COR-L47 (cell line): ENCODE measurements at places on chromosomes 7 and 10.

GRCh38 chr10:86300399-86300925 lies 66.1 kb downstream of the GRID1 start:
- no peak for DNase-seq

GRCh38 chr7:101232141-101232850 lies 5.3 kb downstream of the CLDN15 start:
- DNase-seq = peak; percentile 40

DNA sequence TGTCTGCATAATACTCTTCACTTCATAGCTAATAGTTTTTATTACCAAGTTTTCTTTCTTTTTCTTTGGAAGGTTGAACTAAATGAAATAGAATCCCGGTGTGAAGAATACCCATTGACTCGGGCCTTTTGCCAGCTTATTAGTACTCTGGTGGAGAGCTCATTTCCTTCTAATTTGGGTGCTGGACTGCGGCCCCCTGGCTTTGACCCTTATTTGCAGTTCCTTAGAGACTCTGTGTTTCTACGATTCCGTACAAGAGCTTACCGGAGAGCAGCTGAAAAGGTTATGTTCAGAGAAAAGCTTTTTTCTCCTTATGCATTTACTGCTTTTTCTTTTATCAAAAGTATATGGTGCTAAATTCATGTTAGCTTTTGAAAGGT lies 40.2 kb downstream of the NUP205 start:
- no peak for DNase-seq

DNA sequence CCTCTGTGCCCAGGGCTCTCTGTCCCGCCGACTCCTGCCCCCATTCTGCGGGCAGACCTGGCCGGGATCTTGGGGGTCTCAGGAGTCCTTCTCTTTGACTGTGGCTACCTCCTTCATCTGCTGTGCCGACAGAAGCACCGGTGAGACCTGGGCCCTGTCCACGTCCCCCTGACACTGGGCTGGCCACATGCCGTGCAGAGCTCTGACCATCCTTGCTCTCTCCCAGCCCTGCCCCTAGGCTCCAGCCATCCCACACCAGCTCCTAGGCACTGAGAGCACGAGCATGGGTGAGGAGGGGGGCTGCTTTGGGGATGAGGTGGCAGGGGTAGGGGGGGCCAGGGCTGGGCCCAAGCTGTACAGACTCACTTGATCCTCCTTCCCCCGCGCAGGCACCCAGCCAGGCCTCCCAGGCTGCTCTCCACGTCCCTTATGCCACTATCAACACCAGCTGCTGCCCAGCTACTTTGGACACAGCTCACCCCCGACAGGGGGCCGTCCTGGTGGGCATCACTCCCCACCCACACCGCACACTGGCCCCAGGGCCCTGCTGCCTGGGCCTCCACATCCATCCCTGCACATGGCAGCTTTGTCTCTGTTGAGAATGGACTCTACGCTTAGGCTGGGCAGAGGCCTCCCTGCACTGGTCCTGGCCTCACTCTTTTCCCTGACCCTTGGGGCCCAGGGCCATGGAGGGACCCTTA lies 4.8 kb upstream of the PILRB start:
- no peak for DNase-seq
